Common myeloid progenitor, CD34-positive (primary cell): ENCODE measurements at places on chromosomes 12 and 14.

GRCh38 chr12:91056488-91056887, 1.3 kb downstream of the KERA start:
- no peaks in the 10 kb centered on the region for H3K27me3 ChIP-seq
- no peak overlapping the region for H3K27ac ChIP-seq
- no peak overlapping the region for H3K4me3 ChIP-seq
- H3K36me3 ChIP-seq, result no peaks in the 10 kb centered on the region

- H3K4me3 ChIP-seq, result no peak overlapping the region
- H3K27me3 ChIP-seq, result no peaks in the 10 kb centered on the region
- no peak overlapping the region for H3K27ac ChIP-seq
Observed at GRCh38 chr12:66062290-66062625, 68.3 kb downstream of the LLPH start.

DNA sequence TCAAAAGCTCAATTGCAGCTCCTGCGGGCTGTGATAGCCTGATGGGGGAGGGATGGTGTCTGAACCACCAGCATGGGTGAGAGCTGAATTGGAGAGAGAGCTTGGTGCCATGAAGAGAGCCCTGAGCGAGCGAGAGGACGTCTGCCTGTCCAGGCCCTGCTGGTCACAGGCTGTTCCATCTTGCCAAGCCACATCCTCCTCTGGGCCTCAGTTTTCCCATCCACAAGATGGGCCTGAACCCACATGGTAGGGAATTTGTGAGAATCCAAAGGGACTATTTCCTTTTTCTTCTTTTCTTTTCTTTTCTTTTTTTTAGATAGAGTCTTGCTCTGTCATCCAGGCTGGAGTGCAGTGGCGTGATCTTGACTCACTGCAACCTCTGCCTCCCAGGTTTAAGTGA, 276.4 kb downstream of the VRK1 start:
- H3K4me3 ChIP-seq, result no peak overlapping the region
- no peaks in the 10 kb centered on the region for H3K36me3 ChIP-seq
- no peak for DNase-seq
- peaks cover 7% of the 10 kb centered on the region for H3K27me3 ChIP-seq
- no peaks in the 10 kb centered on the region for H3K4me1 ChIP-seq

- no peak overlapping the region for H3K4me3 ChIP-seq
- H3K27me3 ChIP-seq, result no peaks in the 10 kb centered on the region
- H3K36me3 ChIP-seq, result peaks cover 12% of the 10 kb centered on the region
- no peak overlapping the region for H3K27ac ChIP-seq
Observed at GRCh38 chr12:19144287-19144686, 14.8 kb downstream of the PLEKHA5 start.

DNA sequence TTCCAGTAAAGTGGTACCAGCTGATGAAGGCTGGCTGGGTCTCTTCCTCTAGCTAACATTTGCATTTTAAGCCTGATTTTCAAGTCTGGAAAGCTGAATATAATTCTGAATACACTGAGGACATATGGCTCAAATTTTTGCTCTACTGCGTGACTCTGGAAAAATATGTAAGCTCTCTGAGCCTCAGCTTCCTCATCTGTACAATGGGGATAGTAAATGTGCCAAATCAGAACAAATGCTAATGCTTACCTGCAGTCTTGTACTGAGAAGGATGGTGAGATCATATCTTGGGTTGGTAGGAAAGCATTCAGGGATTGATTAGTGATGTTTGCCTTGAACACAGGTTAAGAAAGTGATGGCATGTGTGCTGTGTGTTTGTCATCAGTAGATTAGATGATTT, 14.6 kb downstream of the HNF1A start:
- no peaks in the 10 kb centered on the region for H3K27me3 ChIP-seq
- no peak overlapping the region for H3K27ac ChIP-seq
- H3K4me3 ChIP-seq, result no peak overlapping the region

DNA sequence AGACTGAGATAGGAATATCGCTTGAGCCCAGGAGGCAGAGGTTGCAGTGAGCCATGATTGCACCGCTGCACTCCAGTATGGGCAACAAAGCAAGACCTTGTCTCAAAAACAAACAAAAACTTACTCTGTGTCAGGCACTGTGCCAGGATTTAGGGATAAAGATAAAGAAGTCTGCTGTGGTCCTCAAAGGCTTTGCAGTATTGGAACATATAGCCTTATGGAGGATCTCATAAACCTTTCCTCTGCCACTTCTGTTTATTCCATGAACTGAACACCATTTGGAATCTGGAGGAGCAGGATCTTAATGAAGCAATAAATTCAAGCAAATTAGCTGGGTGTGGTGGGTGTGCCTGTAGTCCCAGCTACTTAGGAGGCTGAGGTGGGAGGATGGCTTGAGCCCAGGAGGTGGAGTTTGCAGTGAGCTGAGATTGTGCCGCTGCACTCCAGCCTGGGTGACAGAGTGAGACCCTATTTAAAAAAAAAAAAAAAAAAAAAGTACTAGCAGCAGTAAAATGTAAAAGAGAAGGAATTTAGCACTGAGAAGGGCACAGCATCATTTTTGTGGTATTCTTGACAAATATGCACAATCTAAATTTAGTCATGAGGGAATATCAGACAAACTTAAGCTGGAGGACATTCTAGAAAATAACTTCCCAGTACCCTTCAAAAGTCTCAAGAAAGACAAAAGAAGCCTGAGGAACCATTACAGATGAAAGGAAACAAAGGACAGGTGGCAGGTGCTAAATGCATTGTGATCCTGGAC, 27.1 kb downstream of the BMAL2 start:
- H3K4me1 ChIP-seq, result no peaks in the 10 kb centered on the region
- H3K4me3 ChIP-seq, result no peak overlapping the region
- no peaks in the 10 kb centered on the region for H3K36me3 ChIP-seq
- H3K27me3 ChIP-seq, result no peaks in the 10 kb centered on the region
- DNase-seq, result no peak
- H3K27ac ChIP-seq, result no peak overlapping the region

- H3K36me3 ChIP-seq, result no peaks in the 10 kb centered on the region
- H3K27me3 ChIP-seq, result no peaks in the 10 kb centered on the region
- no peak for DNase-seq
- no peak overlapping the region for H3K27ac ChIP-seq
- H3K4me3 ChIP-seq, result no peak overlapping the region
Observed at GRCh38 chr12:18634382-18634781, 103.4 kb downstream of the PLCZ1 start.

DNA sequence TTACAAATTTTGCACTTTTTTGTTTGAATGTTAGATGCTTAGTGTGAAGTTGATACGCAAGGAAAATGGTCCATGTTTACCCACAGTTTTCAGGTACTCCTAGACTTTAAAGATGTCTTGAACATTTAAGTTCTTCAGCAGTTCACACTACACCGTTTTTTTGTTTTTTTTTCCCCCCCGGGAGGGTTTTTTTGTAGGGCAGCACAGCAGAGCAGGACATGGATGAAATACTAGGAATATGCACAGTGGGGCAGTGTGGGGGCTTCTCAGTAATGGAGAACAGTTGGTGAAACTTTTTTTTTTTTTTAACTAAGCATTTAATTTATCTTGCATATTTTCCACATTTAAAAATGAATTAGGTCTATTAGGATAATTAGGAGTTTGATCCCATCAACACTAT, 4.9 kb downstream of the RAN start:
- no peak for DNase-seq
- peaks cover 56% of the 10 kb centered on the region for H3K36me3 ChIP-seq
- H3K4me3 ChIP-seq, result no peak overlapping the region
- no peaks in the 10 kb centered on the region for H3K27me3 ChIP-seq
- H3K4me1 ChIP-seq, result peaks cover 29% of the 10 kb centered on the region
- H3K27ac ChIP-seq, result no peak overlapping the region

GRCh38 chr14:99596772-99597171, 7.2 kb downstream of the CCDC85C start:
- H3K36me3 ChIP-seq, result no peaks in the 10 kb centered on the region
- H3K4me3 ChIP-seq, result no peak overlapping the region
- no peaks in the 10 kb centered on the region for H3K4me1 ChIP-seq
- DNase-seq, result no peak
- H3K27ac ChIP-seq, result no peak overlapping the region

DNA sequence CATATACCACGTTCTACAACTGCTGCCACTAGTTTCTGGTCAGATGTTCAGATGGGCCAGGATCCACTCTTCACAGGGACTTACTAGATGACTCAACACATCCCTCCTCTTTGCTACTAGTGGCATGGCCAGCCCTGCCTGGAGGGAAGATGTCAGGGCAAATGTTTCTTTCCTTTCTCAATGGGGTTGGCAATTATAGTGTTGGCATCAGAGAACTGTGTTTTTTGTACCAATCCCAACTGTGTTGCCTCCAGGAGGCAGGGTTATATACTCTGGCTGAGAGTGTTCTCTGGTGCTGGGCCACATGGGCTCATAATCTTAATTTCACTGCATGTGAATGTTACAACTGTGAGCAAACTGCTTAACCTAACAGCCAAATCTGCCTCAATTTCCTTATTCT, 69.9 kb upstream of the AVPR1A start:
- H3K27ac ChIP-seq, result no peak overlapping the region
- H3K36me3 ChIP-seq, result no peaks in the 10 kb centered on the region
- no peaks in the 10 kb centered on the region for H3K4me1 ChIP-seq

DNA sequence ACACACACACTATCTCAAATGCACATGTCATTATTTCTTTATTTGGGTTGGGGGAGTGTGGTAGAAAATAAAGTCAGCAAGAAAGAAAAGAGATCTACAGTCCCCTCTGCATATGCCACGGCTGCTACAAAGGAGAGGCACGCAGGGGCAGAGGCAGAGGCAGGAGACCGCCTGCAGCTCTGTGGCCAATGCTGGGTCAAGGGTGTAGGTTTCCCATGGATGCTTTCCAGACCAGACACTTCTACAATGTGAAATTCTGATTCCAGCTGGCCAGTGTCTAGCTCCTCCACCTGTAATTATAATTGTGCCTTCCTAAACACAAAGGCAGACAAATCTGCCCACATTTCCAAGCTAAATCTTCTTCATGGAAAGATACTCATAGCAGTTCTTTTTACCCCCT, 19.2 kb downstream of the VPS37B start:
- no peak for DNase-seq
- H3K27me3 ChIP-seq, result no peaks in the 10 kb centered on the region
- H3K4me1 ChIP-seq, result peaks cover 23% of the 10 kb centered on the region
- H3K36me3 ChIP-seq, result peaks cover 5% of the 10 kb centered on the region
